Activated T-helper 2 cell treated with anti-CD3 and anti-CD28 coated beads, Interferon-gamma antibody, Interleukin-2, Interleukin-4, amounts not matched to agents 10 μg/mL and 5 μg/mL and 100 μg/mL, durations not matched to agents 14 hours and 24 hours and 36 hours (primary cell): ENCODE measurements at places on chromosomes 11 and 22.

DNA sequence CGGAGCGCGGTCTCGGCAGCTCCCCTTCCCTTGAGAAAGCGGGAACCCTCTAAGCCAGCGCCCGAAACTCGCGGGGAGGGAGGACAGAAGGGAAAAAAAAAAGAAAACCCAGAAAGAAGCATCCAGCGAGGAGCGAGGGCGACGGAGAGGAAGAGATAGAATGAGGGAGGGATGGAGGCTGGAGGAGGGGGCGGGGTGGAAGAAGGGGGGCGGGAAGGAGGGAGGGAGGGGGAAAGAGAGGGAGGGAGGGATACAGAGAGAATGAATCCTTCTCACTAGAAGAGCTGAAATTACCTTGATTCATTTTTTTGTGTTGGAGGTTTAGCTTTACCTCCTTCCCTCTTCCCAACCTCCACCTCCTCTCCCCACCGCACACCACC is 19.3 kb upstream of the BDNF start:
- DNase-seq: no peak
- peaks cover 3% of the 10 kb centered on the region for H3K4me1 ChIP-seq
- H3K27me3 ChIP-seq: peaks cover 61% of the 10 kb centered on the region

DNA sequence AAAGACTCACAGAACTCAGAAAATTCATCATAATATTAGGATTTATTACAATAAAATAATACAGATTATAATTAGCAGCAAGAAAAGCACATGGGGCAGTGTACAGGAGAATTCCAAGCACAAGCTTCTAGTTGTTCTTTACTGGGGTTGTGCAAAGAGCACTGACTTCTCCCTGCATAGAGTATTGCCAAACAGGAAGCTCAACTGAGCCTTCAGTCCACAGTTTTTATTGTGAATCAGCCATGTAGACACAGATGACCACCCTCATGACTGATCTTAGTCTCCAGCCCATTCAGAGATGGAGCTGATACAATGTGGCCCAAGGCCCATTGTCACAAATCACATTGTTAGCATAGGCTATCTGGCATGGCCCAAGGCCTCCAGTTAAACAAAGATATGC is 798.9 kb downstream of the KCNA4 start:
- H3K4me3 ChIP-seq: no peak overlapping the region
- no peaks in the 10 kb centered on the region for H3K4me1 ChIP-seq
- no peaks in the 10 kb centered on the region for H3K27me3 ChIP-seq
- DNase-seq: no peak
- H3K27ac ChIP-seq: no peak overlapping the region
- no peaks in the 10 kb centered on the region for H3K36me3 ChIP-seq

- H3K27me3 ChIP-seq: peaks cover 36% of the 10 kb centered on the region
- peaks cover 18% of the 10 kb centered on the region for H3K4me1 ChIP-seq
- no peaks in the 10 kb centered on the region for H3K36me3 ChIP-seq
- no peak overlapping the region for H3K4me3 ChIP-seq
- no peak overlapping the region for H3K27ac ChIP-seq
These were observed 9.7 kb downstream of the EHF start for GRCh38 chr11:34630544-34630943.

GRCh38 chr22:31681349-31682345 is 19.6 kb upstream of the PISD start:
- H3K4me3 ChIP-seq: no peak overlapping the region
- no peaks in the 10 kb centered on the region for H3K27me3 ChIP-seq
- H3K27ac ChIP-seq: no peak overlapping the region
- H3K4me1 ChIP-seq: peaks cover 5% of the 10 kb centered on the region

GRCh38 chr11:86174101-86175046 is 70.2 kb upstream of the EED start:
- peaks cover 15% of the 10 kb centered on the region for H3K4me1 ChIP-seq
- H3K27me3 ChIP-seq: no peaks in the 10 kb centered on the region
- no peak overlapping the region for H3K27ac ChIP-seq
- no peak overlapping the region for H3K4me3 ChIP-seq
- no peak for DNase-seq

DNA sequence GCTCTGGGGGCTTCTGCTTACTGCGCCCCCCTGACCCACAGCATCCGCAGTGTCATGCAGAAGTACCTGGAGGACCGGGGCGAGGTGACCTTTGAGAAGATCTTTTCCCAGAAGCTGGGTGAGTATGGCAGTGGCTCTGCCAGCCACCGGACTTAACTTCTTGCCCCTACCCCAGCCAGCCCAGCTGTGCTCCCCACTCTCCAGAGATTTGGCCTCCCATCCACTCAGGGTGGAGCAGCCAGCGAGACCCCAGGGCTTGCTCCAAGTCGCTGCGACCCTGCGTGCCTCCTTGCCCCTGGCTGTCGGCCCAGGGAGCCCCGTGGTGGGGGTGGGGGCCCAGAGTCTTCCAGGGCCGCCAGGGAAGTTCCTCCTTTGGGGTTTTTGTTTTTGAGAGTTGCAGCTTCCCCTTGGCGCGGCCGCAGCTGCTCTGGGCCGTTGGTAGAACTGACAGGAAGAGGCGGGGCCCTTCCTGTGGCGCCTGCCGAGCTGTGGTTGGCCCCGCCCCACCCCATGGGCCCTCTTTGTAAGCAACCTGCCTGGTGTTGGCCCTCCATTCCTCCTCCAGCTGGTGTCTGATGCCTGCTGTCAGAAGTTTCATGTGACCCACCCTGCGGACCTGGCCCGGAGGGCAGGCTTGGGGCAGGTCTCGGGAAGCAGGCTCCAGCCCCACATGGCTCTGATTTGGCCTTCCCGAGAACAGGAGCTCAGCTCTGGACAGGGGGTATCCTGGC is 11.1 kb downstream of the GRK2 start:
- peaks cover 43% of the 10 kb centered on the region for H3K4me1 ChIP-seq
- peak overlapping the region; percentile 98 for H3K27ac ChIP-seq
- peaks cover 84% of the 10 kb centered on the region for H3K36me3 ChIP-seq
- peak; percentile 90 for DNase-seq

DNA sequence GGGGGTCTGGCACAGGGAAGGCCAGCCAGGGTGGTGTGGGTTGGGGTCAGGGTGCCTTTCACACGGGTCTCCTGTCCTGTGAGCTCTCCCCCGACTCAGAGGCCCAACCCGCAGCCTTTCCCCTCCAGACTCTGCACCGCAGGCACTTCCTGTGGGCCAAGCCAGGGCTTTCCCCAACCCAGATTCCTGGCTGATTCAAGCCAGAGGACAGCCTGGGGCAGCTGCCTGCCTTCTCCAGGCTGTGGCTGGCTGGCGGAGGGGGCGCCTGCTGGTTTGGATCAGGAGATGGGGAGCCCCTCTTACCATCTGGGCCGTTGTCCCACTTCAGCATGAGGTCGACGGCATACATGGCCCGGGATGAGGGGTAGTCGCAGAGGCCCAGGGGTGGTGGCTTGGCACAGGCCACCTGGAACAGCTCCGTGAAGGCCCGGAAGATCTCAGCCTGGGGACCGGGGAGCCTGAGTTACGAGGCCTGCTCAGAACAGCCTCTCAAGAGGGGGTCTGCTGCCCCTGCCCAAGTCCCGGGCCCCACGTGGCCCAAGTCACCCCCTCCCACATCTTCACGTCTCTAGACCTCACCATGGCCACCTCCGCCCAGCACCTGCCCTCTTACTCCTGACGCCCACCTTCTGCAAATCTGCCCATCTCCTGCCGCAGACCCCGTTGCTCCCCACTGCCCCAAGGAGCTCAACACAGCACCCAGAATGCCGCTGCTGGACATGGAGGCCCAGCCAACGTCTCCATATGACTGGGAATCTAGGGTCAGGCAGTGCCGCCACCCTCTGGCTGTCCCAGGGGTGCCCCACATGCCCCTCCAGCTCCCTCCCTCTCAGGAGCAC is 17.3 kb downstream of the TSPO start:
- no peak overlapping the region for H3K27ac ChIP-seq
- no peak for DNase-seq
- no peaks in the 10 kb centered on the region for H3K4me1 ChIP-seq
- no peak overlapping the region for H3K4me3 ChIP-seq
- peaks cover 39% of the 10 kb centered on the region for H3K36me3 ChIP-seq

- no peak for DNase-seq
- no peak overlapping the region for H3K4me3 ChIP-seq
- H3K36me3 ChIP-seq: no peaks in the 10 kb centered on the region
These were observed 68.3 kb upstream of the POU2AF2 start for GRCh38 chr11:111177037-111177871.

DNA sequence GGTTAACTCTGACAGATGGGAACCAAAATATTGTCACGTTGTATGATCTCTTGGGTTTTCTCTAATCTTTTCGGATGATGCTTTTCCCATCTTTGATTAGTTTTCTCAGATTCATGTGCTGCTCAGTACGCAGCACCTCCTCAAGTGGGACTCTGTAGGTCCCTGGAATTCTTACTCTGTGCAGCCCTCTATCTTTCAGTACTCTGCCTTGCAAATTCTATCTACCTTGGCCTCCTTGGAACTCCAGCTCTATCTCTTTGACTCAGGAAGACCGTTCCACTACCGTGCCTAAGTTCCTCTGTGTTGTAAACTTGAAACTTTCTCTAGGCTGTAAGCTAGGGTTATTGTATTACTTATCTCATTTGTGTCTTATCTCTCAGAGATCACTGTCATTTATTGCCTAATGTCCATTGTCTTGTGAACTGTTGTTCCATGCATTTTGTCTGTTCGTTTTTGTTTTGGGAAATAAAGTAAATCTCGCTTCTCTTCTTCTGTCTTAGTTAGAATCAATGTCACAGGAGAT is 20.1 kb upstream of the CHORDC1 start:
- no peaks in the 10 kb centered on the region for H3K4me1 ChIP-seq
- H3K4me3 ChIP-seq: no peak overlapping the region
- no peak overlapping the region for H3K27ac ChIP-seq
- H3K36me3 ChIP-seq: no peaks in the 10 kb centered on the region

DNA sequence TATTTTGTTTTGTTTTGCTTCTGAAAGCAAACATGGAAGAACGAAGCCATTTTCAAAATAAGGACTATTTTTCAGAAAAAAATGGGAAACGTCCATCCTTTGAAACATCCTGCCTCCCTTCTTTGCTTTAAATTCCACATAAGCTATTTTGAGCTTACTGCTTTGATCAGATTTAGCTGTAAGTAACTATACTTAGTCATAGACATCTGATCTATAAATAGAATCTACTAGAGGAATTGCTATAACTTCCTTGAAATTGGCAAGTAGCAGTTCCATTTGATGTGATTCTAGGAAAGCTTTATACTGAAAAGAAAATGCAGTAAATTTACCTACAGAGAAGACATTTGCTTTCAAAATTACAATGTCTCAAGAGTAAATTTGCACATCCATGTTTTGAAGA is 305.8 kb downstream of the TTC28 start:
- no peak for DNase-seq
- H3K4me3 ChIP-seq: no peak overlapping the region
- H3K27me3 ChIP-seq: no peaks in the 10 kb centered on the region
- no peak overlapping the region for H3K27ac ChIP-seq

DNA sequence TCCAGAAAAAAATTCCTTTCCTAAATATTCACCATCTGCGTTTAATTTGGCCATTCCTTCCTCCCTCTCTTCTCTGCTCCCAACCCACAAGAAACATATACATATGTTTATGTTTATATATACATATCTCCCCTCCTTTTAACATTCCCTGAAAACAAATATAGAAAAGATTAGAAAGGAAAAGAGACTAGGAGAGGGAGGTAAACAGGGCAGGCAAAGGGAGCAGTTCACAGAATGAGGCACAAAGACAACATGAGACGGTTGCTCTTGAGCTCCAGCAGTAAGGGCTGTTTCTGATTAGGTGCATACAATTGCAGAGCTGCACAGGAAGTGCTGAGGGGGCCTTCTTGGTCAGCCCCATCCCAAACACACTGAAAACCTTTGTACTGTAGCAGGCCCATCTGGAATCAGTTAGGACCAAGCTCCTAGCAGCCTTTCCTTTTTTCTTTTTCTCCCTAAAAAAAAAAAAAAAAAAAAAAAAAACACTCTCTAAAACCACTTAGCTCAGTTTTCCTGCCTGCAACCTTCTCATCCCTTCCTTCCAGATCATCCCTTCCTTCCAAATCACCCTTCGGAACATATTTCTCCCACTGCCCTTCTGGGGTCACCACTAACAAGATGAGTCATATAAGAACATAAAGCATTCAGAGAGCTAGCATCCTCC is 57.0 kb downstream of the RBFOX2 start:
- H3K4me1 ChIP-seq: no peaks in the 10 kb centered on the region
- no peaks in the 10 kb centered on the region for H3K36me3 ChIP-seq
- no peak for DNase-seq
- peaks cover 19% of the 10 kb centered on the region for H3K27me3 ChIP-seq
- no peak overlapping the region for H3K4me3 ChIP-seq

DNA sequence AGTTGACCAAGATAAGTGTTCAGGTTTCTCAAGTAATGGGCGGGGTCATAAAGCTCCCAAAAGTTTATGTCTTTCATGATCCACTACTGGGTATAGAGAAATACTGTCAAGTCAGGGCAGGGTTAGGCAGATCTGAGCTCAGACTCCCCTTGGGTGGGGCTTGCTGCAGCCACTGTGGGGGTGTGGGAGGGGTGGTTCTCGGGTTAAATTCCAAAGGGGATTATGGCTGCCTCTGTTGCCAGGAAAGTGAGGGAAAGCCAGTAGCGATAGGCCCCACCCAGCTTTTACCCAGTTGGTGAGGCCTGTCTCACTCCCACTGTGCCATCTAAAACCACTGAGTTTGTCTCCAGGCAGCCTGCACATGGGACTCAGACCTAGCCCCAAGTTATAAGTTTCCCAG is 37.8 kb downstream of the DLG2 start:
- no peak for DNase-seq
- H3K4me1 ChIP-seq: no peaks in the 10 kb centered on the region
- H3K4me3 ChIP-seq: no peak overlapping the region
- no peaks in the 10 kb centered on the region for H3K36me3 ChIP-seq

GRCh38 chr22:49725516-49725915 is 102.2 kb downstream of the BRD1 start:
- H3K4me1 ChIP-seq: peaks cover 8% of the 10 kb centered on the region
- H3K4me3 ChIP-seq: peak overlapping the region; percentile 8

DNA sequence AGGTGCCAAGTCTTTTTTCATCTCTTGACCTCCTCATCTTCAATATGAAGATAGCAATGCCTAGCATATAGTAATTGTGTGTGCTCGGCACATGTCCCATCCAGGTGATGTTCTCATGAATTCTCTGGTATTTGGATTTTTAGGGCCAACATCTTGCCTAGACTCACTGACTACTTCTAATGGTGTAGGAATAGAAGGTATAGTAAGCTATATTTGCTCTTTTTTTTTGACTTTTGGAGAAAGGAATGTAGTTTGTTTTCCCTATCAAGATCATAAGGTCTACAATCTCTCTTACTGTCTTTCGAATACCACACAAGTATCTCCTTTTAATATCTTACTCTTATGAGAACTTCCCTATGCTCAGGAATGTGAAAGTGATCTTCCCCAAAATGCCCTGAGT is 3.2 kb downstream of the HBD start:
- H3K4me3 ChIP-seq: no peak overlapping the region
- H3K27ac ChIP-seq: no peak overlapping the region
- H3K36me3 ChIP-seq: no peaks in the 10 kb centered on the region
- no peak for DNase-seq
- H3K4me1 ChIP-seq: peaks cover 9% of the 10 kb centered on the region
- peaks cover 7% of the 10 kb centered on the region for H3K27me3 ChIP-seq

- H3K4me3 ChIP-seq: no peak overlapping the region
- H3K4me1 ChIP-seq: no peaks in the 10 kb centered on the region
- no peak overlapping the region for H3K27ac ChIP-seq
- peaks cover 27% of the 10 kb centered on the region for H3K27me3 ChIP-seq
These were observed 67.5 kb downstream of the TEAD1 start for GRCh38 chr11:12741671-12742216.

- H3K27me3 ChIP-seq: no peaks in the 10 kb centered on the region
- DNase-seq: no peak
- no peaks in the 10 kb centered on the region for H3K4me1 ChIP-seq
- no peak overlapping the region for H3K4me3 ChIP-seq
These were observed 544.3 kb upstream of the LRRC4C start for GRCh38 chr11:42003801-42004200.

GRCh38 chr22:44291674-44292360 is 20.9 kb downstream of the SHISAL1 start:
- H3K36me3 ChIP-seq: no peaks in the 10 kb centered on the region
- no peaks in the 10 kb centered on the region for H3K4me1 ChIP-seq
- no peaks in the 10 kb centered on the region for H3K27me3 ChIP-seq
